Neural crest cell (in vitro differentiated cells): ENCODE measurements at places on chromosomes 6 and 20. TPM values are rescaled to one million over a fixed set of nuclear protein-coding genes. Genes with fewer than 3 reads are reported as not detected.

DNA sequence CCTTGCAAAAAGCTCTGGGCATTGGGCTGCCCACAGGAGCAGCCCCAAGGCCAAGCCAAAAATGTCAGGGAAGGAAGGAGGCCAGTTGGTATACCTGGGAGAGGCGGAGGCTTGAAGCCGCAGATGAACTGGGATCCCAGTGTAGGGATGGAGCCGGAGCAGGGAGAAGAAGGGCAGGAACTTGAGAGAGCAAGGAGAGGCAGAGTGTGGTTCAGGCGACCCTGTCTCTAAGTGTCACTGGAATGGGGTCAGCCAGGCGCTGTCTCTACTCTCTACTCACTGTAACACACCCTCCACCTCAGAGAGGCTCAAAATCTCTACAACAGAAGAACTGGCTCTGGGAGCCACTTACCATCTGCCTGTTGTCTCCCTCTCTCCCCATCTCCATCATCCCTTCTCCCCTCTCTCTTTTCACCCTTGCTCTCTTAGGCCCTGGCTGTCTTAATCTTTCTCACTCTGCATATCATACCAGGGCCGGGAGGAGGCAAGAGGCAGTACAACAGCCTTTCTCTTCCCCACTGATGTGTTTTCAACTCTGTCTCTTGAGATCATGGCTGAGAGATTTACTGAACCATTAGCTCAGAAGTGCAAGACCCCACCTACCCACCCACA lies 93.3 kb downstream of the CRYBG1 start:
- no peak for DNase-seq

GRCh38 chr20:39253051-39253755 lies 291.1 kb downstream of the DHX35 start:
- no peak for DNase-seq

DNA sequence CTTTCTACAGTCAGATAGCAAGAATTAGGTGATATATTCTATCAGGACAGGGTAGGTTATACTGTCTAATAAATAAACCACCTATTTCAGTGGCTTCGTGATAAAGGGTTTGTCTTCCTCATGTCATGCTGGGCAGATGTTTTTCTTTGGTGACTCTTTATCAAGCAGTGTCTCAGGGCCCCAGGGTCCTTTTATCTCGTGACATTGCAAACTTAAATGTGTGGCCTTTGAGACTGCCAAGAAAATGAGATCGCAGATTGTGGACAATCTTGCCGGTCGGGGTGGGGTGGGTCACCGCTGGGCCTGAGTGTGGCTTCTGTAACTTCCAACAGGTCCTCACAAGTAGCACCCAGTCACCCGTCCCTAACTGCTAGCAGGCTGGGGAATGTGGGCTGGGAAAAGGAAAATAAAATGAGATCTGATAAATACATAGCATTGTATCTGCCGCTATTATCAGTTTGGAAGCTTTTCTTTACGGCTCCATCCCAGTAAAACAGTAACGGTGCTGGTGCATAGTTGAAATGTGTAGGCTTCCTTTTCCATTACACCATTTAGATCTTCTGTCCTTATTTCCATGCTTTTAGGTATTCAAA lies 50.5 kb upstream of the BMP6 start:
- DNase-seq: no peak

MANEA gene
- total RNA-seq: 12.8 and 14.4 TPM in 2 replicates

GNAS-AS1 gene
- total RNA-seq: 3.8 and 6.3 TPM in 2 replicates
